CD4-positive, alpha-beta T cell treated with Interleukin-17A for 1 hour (primary cell): ENCODE measurements at places on chromosomes 16 and 17.

DNA sequence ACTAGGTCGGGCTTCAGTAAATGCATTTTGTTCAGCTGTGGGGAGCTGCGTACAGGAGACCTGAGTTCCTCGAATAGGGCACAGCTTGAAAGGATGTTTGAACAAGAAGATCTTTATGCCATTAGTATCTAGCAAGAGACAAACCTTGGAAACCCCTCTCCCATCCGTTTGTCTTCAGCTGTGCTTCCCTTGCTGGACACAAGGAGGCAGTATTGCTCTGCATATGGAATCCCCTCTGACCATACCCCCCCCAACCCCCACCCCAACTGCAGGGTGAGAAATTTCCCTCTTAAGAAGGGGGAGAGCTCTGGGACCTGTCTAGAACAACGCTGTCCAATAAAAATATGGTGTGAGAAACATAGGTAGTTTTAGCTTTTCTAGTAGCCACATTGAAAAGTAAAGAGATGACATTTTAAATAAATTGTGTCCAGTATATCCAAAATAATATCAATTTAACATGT, 1.6 kb downstream of the MRM1 start:
- DNase-seq = peak; percentile 84

- DNase-seq = no peak
Observed at GRCh38 chr16:70476272-70477020, 22.1 kb downstream of the FCSK start.

DNA sequence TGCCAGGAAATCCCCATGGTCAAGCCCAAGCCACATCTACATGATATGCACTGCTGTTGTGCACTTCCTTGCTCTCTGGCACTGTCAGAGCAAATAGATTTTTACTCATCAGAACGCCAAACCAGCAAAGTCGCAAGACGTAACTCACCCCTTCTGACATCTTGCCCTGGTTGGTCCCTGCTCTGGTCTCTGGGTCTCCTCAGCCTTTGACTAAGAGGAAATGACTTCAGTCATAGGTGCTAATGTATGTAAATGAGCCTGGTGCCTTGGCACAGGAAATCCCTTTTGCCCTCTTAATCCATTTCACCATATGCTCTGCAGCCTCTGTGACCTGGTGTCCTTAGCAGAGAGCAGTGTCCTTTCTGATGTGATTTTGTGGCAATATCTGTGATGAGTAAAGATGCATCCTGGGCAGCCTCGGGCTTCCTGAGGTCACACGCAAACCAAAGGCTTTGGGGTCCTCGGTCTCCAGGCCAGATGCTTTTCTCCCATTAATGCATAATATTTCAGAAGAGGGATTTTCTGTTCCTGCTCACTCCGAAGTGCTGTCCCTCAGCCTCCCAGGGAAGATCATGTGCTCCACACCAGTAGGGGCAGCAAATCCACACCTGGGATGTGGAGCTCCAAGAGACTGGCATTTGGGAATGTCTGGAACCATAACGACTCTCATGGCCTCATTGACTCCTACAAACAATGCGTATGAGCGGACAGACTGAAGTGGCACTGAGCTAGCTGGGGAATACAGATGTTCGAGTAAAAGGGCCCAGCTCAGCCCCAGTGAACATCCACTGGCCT, 66.9 kb downstream of the GP2 start:
- no peak for DNase-seq

DNA sequence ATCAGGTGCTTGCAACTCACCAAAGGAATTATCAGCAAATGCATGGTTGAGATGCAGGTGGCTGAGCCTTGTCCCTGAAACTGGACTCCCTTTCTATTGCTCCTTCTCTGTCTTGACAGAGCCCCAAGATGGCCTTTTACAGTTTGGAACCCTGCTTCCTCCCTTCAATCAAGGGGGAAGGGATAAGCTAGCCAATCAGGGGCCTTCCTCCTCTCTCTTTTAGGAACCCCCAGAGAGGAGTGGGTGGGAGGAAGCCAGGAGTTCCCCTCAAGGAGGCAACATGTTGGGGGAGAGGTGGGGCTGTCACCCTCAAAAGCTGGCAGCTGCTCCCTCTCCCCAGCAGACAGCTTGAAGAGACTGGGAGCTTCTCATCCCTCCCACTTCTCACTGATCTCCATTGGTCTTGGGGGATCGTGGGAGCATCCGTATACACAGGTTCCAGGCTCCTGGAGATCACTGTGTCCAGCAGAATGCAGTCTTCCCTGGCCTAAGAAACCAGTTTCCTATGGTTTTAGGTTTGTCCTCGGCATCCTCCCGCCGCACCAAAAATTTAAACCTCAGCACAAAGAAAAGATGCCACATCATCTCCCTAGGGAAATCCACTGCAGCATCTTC, 7.2 kb downstream of the RASL10B start:
- no peak for DNase-seq

GRCh38 chr16:497258-497657, 30.3 kb upstream of the CAPN15 start:
- DNase-seq = no peak

DNA sequence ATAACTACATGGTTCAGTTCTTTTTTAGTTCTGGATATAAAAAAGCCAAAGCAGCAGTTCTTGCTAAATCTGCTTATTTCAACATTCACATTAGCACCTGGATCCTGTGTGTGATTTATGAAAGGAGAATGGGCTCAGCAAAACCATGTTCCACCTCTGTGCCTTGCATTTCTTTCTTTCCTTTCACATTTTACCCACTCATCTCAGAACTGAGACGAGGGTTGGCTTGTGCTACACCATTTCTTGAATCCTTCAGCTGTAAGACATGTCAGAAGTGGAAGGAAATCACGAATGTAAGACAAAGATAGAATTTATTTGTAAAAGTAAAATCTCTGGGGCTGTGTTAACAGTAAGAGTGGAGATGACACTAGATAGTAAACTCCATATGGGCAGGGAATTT, 1.2 kb upstream of the UTP6 start:
- DNase-seq = no peak

GRCh38 chr17:32161029-32161428, 18.7 kb downstream of the RHOT1 start:
- DNase-seq = no peak

- no peak for DNase-seq
Observed at GRCh38 chr16:87484487-87485331, 8.1 kb downstream of the ZCCHC14 start.

- no peak for DNase-seq
Observed at GRCh38 chr17:77535435-77535834, 394.7 kb downstream of the SEC14L1 start.

DNA sequence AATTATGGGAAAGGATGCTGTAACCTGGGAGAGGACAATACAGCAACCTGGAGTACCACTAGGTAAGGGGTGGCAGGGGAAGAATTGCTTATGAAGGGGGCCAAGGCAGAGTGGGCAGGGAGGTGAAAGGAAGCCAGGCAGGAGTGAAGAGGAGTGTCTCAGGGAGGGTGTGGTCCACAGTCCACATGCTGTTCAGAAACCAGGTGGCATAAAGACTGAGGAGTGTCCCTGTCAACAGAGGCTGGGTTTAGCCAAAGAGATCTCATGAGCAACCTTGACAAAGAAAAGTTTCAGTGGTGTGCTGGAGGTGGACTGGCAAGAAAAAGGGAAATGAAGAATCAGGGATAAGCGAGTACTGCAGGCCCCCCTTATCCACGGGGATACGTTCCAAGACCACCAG, 88.4 kb downstream of the SPACA3 start:
- DNase-seq = no peak

DNA sequence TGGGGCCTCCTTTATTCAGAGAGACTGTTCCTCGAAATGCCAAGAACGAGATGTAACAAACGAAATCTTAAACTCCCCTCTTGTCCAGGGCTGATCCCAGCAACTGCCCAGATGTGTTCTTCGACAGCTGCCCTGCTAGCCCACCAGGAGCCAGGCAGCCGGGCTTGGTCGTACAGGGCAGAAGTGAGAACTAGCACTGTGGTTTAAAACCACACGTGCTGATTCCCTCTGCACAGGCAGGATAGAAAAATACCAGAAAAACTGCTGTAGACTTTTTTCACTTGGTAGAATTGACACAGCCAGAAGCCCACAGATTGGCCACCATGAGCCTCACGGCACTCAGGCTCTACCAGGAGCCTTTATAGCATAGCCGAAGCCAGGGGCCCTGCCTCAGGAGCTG, 33.1 kb downstream of the PLD6 start:
- DNase-seq = no peak

DNA sequence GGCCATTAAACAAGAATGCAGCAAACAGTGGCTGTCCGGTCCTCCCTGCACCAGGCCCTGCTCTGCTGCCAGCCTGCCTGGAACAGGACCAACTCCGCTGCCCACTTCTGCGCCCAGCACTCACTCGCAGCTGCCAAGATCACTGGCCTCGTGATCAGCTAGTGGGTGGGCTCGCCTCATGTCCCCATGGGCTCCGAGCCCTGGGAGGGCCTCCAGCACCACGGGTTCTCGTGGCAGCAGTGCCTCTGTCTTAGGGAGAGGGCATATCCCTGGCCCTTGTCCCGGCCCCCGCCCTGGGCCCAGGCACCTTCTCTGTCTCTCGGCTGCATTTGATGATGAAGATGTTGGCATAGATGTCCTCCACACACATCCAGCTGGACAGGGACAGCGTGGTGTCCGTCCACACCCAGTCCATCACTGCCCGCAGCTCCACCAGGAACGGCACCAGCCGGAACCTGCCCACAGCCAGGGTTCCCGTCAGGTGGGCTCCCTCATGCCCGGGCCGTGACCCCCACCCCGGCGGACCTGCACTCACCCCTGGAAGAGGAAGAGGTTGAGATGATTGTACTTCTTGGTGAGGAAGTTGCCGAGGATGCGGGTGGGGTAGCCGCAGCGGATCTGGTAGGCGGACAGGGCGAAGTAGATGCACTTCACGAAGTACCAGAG, 13.1 kb downstream of the CTU2 start:
- no peak for DNase-seq

GRCh38 chr16:54412777-54413455, 126.3 kb upstream of the IRX3 start:
- DNase-seq = no peak

DNA sequence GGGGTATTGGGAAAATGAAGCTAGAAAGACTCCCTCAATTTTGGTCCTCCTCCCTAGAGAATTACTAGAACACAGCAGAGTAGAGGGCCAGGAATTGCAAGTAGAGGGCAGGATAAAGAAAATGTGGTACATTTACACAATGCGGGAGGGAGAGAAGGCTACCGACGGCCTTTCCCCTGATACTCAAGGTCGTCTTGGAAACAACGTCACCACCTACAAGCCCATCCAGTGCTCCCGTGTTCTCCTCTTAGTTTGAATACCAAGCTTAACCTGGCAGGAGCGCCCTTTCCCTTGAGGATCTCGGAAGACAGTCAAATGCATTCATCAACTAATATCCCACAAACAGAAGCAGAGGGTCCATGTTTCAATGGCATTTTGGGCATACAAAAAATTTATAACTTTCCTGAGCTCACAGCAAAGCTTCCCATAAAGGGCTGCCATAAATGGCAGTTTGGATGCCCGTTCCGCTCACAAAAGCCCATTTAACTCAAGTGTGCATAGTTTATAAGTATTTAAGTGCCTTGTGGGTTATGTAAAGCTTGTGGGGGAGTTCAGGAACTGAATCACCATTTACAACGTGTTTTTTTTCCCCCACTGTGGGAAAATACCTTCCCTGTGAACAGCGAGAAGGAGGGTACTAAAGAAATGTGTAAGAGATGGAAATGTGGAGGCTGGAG, 414.6 kb downstream of the SLC39A11 start:
- no peak for DNase-seq

GRCh38 chr17:61463316-61464129, 11.3 kb downstream of the TBX4 start:
- no peak for DNase-seq

- DNase-seq = no peak
Observed at GRCh38 chr16:77430360-77430759, 4.5 kb downstream of the ADAMTS18 start.

DNA sequence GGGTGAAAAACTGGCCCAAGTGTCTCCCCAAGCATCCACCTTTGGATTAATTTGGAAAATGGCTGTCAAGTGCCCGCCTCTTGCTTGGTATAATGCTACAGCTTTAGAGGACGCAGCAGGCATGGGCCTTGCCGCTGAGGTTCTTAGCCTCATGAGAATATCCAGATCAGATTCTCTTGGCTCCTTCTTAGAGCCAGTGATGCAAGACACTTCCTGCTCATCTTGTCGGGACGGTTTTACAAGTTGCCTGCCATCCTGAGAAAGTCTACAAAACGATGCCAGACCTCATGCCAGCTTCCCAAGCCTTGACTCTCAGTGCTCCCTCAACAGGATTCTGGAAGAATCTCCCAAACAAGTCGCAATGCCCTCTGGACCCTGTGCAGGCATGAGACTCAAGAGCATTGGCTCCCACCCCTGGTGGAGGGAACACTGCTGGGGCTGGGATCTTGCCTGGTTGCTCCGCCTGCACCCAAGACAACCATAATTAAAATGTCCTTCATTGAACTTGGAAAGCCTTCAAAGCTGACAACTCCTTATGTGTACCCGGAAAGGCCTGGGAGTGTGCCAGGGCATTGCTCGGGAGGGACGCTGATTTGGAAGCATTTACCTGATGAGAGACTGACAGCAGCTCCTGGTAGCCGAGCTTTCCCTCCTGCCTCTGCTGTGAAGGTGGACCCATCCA, 25.8 kb upstream of the STH start:
- no peak for DNase-seq

GRCh38 chr16:84730406-84731106, 30.8 kb downstream of the USP10 start:
- peak; percentile 38 for DNase-seq
